ENCODE measurements at places on chromosomes 2 and 18.

- DNase-seq: no peak
These were observed 217.8 kb downstream of the HAUS1 start for GRCh38 chr18:46321955-46322354.

DNA sequence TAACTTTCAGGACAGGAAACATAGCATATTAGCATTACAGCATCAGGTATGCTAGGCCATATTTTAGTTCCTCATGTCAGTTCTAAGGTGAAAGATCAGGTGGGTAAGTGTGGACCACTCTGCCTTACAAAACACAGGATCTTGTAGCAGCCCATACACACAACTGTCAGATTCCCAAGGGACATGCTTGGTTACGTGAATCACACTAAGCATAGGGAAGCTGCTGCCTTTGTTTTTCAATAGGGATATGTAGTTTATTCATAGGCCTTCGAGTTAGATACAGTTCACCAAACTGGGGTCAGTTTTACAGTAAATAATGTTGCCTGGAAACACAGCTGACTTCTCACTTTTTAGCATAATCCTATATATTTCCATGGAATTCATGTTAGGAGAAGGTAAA lies 116.1 kb upstream of the OTX1 start:
- no peak for DNase-seq

DNA sequence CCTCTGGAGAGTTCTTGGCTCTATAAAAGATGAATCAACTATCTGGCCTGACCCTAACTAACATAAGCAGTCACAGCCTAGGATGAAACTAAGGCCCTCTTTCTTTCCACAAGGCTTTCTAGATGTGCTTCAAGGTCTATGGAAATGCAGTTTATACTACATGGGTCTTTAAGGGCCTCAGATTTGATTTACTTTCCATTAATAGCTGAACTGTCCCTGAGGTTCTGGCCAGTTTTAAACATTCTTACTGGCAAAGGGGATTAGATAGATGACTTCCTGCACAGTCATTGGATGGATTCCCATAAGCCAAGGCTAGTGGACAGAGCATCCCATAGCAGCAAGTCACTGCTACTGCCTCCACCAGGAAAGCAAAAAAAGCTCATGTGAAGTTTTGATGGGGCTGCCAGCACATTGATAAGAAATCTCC lies 38.1 kb upstream of the LCLAT1 start:
- no peak for DNase-seq

- DNase-seq: no peak
These were observed 19.2 kb upstream of the DRC1 start for GRCh38 chr2:26382564-26382963.

DNA sequence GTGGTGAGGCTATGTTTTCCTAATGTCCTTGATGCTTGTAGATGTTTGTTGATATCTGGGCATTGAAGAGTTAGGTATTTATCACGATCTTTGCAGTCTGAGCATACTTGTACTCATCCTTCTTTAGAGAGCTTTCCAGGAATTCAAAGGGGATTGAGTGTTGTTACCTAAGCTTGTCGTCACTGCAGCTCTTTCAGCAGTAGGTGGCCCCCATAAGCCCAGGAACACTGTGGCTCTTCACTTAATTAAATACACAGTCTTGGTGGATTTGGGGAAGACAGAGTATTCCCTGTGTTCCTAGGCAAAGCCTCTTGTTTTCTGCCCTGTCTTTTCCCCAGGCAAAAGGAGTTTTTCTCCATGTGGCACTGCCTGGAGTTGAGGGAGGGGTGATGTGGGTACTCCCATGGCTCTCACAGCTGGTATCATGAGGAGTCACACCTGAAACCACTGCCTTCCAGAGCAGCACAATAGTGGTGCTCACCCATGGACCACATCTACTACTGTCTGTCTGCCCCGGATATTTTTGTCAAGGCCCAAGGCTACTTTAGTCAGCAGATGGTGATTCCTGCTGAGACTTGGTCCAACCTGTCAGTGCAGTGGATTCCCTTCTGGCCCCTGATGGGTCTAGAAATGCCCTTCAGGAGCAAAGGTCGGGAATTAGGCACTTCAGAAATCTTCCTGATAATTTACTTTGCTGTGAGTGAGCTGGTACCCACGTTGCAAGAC lies 95.7 kb downstream of the GALNT13 start:
- no peak for DNase-seq
